Upper lobe of right lung (tissue), 1 donor: ENCODE measurements at places on chromosomes 1 and 21. TPM values are rescaled to one million over a fixed set of nuclear protein-coding genes. Genes with fewer than 3 reads are reported as not detected.

- DNase-seq = no peak
Observed at GRCh38 chr21:39052718-39053117, 130.5 kb downstream of the PSMG1 start.

Gene THBS3
- total RNA-seq = 24.9 TPM

Gene PDPN
- 47.0 TPM for total RNA-seq

GRCh38 chr1:6688001-6688400 is 13.6 kb downstream of the DNAJC11 start:
- no peak for DNase-seq

GRCh38 chr21:46394595-46395104 is 64.0 kb upstream of the DIP2A start:
- no peak for DNase-seq

DNA sequence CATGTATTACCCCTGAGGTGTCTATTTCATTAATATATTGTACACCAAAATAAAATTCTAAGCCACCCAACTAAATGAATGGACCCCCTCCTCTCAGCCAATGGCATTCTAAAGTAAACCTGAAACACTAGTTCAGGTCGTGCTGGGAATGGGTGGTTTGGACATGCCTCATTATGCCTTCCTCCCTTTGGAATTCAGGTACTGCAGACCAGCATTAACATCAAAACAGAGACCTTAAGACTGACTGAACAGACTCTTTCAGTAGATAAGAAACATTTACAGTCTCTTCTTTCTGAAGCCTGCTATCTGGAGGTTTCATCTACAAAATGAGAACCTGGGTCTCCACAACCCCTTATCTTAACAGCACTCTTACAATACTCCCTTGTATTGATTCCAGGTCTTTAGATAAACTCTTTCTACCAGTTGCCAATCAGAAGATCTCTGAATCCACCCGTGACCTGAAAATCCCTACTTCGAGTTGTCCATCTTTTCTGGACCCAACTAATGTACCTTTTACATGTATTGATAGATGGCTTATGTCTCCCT is 93.6 kb downstream of the PKN2 start:
- no peak for DNase-seq

- DNase-seq = no peak
Observed at GRCh38 chr1:35030756-35031446, 844 bp downstream of the ZMYM6 start.

- DNase-seq = no peak
Observed at GRCh38 chr1:206887701-206888100, 9.5 kb upstream of the IL24 start.

GRCh38 chr1:77398152-77398551 is 116.3 kb downstream of the AK5 start:
- no peak for DNase-seq

Gene KCNE2
- total RNA-seq = 0.52 TPM

- no peak for DNase-seq
Observed at GRCh38 chr1:173205146-173206051, 1.7 kb downstream of the TNFSF4 start.
